RWPE1 (cell line): ENCODE measurements at places on chromosomes 6 and 20.

DNA sequence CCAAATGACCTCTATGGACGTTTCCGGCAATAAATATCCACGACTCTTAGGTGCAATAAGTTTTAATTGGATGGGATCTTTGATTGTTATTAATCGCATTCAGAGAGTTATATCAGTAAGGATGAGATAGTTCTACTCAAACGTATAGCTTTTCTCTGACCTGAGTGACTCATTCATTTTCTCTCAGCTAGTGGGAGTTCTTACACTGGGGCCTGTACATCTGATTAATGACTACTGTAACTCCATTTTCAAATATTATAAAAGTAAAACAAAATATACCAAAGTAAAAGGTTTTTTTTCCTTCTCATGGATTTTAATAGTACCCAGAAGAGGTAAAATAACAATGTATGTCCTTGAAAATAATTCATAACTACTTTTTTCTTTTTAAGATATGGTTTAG, 41.1 kb upstream of the SAMD5 start:
- DNase-seq, result no peak

GRCh38 chr20:62908971-62909791, 17.1 kb downstream of the DIDO1 start:
- no peak for DNase-seq

- DNase-seq, result no peak
Measured at GRCh38 chr6:75114195-75114594, 91.7 kb downstream of the COL12A1 start.

DNA sequence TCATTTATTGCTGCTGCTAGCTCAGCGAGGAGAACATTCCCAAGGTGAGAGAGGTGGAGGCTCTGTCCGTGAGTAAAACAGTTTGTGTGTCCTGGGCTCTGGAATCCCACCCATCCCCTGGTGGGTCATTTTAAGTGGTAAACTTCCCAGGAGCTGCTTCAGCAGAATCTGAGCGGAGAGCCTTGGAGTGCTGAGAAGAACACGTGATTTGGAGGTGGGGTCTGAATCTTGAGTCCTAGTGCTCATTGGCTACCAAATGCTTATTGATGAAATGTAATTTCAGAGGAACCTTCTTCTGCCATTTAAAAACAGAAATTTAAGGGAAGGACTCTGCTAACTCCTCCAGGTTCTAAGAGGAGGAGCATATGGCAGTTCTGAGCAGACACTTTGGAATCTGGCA, 132.4 kb downstream of the CDH26 start:
- DNase-seq, result no peak

- DNase-seq, result no peak
Measured at GRCh38 chr6:20704325-20705025, 170.2 kb downstream of the CDKAL1 start.

DNA sequence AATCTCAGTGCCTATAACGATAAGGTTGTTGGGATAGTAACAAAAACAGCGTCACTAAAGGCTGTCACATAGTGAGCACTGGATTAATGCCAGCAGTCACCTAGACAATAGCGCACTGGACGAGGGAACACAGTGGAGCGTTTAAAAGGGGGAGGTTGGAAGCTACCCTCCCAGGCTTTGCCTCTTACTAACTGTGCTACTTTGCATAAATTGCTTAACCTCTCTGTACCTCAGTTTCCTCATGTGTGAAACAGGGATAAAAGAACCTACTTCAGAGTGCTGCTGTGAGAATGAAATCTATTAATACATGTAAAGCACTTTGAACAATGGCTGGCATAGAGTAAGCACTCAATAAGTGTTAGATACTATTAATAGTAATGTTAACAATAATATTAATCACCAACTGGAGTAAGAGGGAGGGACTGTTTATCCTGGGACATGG, 10.5 kb downstream of the BCL2L1 start:
- DNase-seq, result no peak

DNA sequence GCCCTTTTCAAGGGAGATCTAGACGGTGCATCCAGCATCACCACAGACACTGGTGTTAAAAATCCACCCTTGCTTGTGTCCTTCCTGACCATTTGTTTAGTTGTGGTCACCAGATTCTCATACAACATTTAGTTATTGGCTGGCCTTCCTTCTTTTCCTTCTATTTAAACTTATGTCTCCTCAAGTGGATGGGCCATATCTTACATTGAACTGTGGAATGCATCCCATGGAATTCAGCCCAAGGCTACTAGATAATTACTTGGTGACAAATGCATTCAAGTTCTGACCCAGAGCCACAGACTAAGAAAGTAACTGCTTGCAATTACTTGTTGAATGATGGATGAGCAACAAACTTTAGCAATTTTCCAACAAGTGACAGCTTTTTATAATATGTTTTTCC, 198.9 kb upstream of the SSTR4 start:
- peak; percentile 27 for DNase-seq

DNA sequence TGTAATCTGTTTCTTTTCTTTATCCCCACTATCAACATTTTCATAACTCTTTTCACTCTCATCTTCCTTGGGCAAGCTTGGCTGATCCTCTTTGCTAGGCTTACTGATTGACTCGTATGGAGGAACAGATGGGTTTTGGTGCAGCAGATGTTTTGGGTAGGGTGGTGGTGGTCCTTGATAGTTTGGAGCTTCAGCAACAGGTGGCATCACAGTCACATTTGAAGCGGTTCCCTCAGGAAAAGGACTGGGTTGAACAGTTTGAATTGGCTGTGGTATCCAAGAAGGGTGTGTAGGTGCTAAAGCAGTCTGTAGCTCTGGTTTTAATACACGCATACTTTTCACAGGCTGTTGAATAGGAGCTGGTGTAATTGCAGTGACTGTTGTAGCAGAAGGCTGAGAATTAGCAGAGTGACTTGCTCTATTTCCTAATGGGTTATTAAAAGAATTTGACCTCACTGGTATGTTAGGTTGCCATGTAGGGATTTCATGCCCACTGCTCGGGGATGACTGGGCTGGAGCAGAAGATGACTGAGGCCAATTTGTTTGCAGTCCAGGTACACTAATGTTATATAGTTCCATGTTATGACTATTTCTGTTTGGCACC, 34.5 kb downstream of the LATS1 start:
- DNase-seq, result no peak

DNA sequence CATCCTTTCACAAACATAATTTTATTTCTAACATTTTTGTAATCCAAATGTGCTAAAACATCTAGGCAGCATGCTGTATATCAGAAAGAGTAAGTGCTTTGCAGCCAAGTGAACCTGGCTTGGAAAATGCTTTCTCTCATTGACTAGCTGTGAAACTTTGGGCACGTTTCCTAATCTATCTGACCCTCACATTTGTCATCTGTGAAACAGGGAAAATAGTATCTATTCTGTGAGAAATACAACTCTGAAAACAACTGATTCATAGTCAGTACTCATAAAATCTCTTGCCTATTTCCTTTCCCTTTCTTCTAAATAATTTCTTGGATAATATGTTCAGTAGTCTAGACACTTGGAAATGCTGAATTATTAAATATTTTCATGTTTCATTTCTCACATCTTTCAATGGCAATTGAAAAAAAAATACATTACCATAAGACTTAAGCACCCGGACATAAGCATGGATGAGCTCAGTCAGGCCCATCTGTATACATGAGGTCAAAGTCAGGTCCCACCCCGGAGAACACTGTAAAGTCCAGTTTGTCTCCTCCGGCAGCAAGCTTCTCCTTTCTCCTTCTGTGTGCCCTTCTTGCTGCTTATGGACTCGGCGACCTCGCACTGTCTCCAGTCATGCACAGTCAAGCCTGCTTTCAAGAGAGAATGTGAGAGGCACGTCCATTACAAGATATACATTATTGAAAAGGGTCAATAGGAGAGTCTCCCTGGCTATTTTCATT, 455.0 kb upstream of the SOX4 start:
- DNase-seq, result no peak

GRCh38 chr6:111804627-111805235, 68.5 kb downstream of the FYN start:
- DNase-seq, result no peak

GRCh38 chr6:27889628-27890444, 22.4 kb downstream of the OR2B2 start:
- DNase-seq, result no peak

- peak; percentile 29 for DNase-seq
Measured at GRCh38 chr6:159800141-159800865, at the start of gene PNLDC1. TSS of gene PNLDC1 (plus strand) at chr6:159800276. CDS start at chr6:159800308, 32 bp downstream.
